ENCODE measurements at places on chromosomes 3 and 15.
A peak's percentile ranks its signal among the peaks of the same experiment; 100 is the strongest.

DNA sequence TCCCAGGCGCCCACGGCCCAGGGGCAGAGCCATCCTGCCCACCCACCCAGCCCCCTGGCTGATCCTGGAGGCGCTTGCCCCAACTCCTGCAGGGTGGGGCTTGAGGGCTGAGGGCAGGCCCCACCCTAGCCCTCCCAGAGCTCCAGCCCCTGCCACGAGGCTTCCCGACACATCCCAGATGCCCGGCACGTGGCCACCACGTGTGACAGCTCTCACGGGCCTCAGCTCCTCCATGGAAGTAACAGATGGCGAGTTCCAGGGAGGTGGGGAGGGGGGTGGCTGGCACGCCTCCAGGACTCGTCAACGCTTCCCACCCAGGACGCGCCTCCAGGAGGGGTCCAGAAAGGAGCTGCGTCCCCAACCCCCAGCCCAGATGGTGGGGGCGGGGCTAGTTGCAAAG lies 29.1 kb downstream of the PLXND1 start:
- DNase-seq: no peak

GRCh38 chr3:70085613-70086012 lies 86.1 kb downstream of the SAMMSON start:
- no peak for DNase-seq

- no peak for DNase-seq
These were observed 12.2 kb upstream of the SLC7A14 start for GRCh38 chr3:170598091-170598502.

- DNase-seq: no peak
These were observed 167.3 kb downstream of the GMNC start for GRCh38 chr3:190695225-190695624.

GRCh38 chr3:63791974-63792373 lies 27.1 kb upstream of the C3orf49 start:
- no peak for DNase-seq

- DNase-seq: no peak
These were observed 19.6 kb downstream of the CHRD start for GRCh38 chr3:184399410-184399809.

DNA sequence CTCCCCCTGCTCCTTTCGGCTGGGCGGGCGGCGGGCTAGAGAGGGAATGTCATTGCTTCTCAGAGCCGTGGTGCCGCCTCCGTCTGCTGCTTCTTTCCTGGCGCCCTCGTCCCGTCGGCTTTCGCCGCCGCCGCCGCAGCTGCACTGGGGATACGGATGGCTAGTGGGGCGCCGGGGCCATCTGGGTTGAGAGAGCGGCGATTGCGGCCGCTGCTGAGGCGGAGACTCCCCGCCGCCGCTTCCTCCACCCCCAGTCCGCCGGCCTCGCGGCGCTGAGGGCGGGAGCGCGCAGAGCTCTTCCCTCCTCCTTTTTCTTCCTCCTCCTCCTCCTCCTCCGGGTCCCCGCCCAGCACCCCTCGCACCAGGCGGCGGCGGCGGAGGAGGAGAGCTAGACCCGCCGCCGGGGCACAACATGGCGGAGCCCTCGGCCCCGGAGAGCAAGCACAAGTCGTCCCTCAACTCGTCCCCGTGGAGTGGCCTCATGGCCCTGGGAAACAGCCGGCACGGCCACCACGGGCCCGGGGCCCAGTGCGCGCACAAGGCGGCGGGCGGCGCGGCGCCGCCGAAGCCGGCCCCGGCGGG lies at the start of gene STT3B:
Gene STT3B, plus strand, starts transcription at position 339 of the 582 bp plus-strand sequence. Its CDS starts 74 bp downstream, at position 413.
- DNase-seq: peak; percentile 72

DNA sequence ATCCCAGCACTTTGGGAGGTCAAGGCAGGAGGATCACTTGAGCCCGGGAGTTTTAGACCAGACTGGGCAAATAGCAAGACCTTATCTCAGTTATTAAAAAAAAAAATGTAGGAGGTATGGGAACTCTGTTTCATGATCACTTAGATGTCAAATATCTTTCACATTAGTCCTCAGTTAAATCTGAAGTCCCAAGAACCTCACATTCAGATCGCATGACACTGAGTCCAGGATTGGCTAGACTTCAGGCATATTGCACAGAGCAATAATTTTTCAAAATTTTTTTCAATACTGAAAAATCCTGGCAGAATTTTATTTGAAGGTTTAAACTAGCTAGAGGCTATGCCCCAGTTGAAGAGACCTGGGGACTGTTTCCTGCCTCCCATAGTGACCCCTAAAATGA lies 56.3 kb upstream of the ZNF148 start:
- DNase-seq: no peak

GRCh38 chr15:36903195-36903594 lies 197.2 kb downstream of the MEIS2 start:
- DNase-seq: no peak

DNA sequence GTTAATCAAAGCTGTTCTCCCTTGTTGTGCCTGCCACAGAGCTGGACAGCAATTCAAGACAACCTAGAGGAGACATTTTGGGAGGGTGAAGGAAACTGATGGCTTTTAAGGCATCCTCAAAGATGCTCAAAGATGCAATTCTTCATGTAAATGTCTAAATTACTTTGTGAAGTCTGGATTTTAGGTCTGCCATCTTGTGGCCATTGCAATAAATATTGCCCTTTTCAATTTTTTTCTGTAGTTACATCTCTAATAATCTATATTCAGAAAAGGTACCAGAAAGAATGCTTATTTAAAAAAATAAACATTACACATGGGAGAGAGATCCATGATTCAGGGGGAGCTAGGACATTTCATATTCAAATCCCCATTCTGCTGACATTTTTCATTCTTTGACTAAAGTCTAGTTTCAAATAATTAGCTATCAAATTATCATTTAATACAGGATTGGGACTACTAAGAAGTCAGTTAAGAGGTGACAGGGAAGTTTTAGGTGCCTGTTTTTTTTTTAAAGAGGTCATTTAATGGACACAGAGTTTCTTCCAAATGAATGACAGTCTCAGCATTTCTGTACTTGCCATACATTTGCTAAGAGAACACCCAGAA lies 259.8 kb upstream of the WNT5A start:
- DNase-seq: no peak

GRCh38 chr3:148792516-148792915 lies 35.1 kb upstream of the CPB1 start:
- no peak for DNase-seq

DNA sequence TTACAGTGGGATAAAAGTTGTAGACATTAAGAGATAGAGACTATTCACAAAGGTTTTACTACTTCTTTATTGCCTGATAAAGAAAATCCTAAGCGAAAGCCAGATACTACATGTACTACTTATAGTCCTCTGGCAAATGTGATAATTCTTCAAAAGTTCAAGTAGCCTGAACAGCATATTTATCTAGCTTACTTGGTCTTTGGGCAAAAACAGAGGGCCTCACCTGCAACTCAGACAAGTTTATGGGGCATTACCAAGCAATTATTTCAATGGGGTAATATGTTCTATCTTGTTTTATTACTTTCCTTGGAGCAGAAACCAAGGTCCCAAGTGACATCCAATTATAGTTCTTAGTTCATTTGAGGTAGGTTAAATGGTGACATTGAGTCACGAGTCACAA lies 390.1 kb upstream of the ARHGEF26 start:
- DNase-seq: no peak

DNA sequence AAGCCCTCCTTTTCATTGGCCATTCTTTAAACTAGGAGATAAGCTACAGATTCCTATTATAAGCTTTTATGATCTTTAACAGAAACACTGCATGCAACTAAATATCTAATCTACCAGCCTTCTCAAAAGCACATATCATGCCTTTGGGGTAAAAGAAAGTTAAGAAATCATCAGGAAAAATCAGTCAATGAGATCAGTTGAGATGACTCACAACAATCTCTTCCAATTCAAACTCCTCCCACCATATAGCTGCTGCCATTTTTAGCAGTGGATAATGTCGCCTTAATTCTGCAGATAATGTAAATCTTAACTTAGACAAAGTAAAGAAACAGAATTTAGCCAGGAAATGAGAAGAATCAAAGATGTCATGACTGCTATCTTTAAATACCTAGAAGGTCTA lies 135.2 kb upstream of the BCL6 start:
- no peak for DNase-seq

DNA sequence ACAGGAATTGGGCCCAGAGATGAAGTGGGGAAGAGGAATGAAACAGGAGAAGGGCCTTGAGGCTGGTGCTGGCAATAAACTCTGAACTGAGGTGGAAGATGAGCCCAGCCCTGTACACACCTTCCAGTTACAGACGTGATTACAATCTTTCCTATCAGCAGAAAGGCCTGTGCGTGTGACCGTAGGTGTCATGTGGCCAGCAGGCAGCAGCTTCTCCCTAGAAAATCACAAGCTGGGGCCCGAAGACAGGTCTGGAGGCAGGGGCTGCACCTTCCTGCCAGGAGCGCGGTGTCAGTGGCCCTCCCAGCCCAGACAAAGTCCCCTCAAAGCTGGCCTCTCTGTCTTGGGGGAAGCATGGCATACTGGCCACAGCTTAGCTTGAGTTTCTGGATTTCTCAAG lies 16.7 kb upstream of the PIGZ start:
- DNase-seq: no peak

GRCh38 chr3:7322957-7323669 lies 462.2 kb downstream of the GRM7 start:
- DNase-seq: no peak

DNA sequence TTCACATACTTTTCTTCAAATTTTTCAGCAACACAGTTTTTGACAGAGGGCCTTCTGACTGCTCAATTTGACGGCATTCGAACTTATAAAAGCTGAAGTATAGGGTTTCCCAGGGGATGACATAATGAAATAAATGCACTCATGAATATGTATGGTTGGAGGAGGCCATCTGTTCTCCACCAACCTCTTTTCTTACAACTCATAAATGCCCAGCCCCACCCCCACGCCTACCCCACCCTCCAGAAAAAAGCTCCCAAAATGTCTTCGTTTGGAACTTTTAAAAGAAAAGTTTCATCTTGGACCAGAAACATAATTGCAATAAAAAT lies 211.6 kb upstream of the LRRN1 start:
- DNase-seq: no peak

GRCh38 chr3:38002291-38002876 lies 11.8 kb downstream of the VILL start:
- DNase-seq: no peak

DNA sequence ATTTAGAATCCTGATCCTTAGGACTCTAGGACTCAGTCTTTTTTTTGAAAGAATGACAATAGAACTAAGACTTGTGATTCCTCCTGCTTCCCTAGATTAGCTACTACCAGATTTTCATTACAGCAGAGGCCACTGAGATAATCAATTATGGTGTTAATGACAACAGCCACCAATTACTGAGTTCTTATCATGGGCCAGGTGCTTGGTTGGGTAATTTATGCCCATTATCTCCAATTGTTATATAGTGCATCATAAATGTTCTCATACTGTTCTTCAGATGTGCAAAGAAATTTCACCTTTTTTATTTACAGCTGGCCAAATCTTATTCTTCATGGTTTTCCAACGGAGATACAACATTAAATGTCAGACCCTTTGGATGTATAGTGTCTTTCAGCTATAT lies 162.9 kb upstream of the CMC1 start:
- no peak for DNase-seq

DNA sequence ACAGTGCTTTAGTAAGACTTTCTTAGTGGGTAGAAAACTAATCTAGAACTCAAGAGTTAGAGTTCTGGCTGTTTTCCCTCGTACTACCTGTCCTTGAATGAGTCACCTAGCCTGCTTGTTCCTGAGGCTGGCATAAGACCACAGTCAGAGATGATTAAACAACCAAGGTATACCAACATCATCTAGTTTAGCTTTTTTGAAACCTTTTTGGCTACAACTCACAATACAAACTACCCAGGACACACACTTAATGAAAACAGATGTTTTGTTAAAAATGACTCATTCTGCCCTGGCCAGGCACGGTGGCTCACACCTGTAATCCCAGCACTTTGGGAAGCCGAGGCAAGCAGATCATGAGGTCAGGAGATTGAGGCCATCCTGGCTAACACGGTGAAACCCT lies 4.6 kb downstream of the MCCC1 start:
- DNase-seq: no peak

GRCh38 chr15:73950479-73950830 lies 24.2 kb downstream of the LOXL1 start:
- no peak for DNase-seq

GRCh38 chr15:97200161-97200560 lies 760.3 kb upstream of the ARRDC4 start:
- DNase-seq: no peak

DNA sequence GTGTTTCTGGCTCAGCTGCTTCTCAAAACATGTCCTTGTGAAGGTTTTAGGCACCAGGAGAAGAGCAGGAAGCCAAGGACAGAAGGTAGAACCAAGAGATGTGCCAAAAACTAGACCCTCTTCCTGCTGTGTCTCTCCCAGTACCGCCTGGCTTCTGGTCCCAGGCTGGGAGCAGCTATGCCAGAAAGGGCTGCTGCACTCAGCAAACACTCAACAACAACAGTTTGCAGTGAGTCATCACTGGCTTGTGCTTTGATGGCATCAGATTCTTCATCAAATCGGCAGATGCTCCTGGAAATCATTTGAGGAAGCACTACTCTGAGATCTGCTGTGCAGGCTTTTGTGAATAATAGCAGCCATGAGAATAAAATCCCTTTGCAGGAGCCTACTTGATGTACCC lies 63.2 kb downstream of the DGKG start:
- no peak for DNase-seq

DNA sequence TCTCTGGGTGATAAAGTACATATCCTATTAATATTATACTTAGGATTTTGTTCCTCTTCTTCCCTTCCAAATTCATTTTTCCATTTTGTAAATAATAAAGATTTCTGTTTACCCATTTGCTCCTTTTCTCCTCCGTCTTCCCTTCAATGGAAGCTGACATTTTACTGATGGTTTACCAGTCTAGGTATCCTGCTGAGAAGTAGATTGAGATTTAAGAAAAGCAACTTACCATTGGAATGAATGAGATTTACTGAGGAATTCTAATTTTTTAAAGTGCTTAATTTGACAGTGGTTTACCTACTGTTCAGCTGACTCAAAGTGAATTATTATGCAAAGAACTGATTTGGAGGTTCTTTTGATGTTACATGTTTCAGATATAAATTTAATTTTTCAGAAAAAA lies 2.4 kb downstream of the C15orf61 start:
- DNase-seq: no peak

DNA sequence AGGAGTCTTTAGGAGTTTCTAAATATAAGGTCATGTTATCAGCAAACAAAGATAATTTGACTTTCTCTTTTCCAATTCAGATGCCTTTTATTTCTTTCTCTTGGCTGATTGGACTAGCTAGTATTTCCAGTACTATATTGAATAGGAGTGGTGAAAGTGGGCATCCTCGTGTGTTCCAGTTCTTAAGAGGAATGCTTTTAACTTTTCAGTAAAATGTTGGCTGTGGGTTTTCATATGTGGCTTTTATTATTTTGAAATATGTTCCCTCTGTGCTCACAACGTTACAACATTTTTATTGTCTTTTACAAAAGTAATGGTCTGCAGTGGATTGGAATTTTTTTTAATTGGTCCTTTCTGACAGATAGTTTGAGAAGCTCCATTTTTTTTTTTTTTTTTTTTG lies 8.2 kb upstream of the ZNF280D start:
- DNase-seq: no peak

GRCh38 chr15:48748535-48748934 lies 62.3 kb downstream of the CEP152 start:
- DNase-seq: no peak
